Stimulated activated CD4-positive, alpha-beta T cell treated with anti-CD3 and anti-CD28 coated beads, Interleukin-4, amount 100 ng/mL, for 24 hours (primary cell): ENCODE measurements at places on chromosomes 16 and 17.

DNA sequence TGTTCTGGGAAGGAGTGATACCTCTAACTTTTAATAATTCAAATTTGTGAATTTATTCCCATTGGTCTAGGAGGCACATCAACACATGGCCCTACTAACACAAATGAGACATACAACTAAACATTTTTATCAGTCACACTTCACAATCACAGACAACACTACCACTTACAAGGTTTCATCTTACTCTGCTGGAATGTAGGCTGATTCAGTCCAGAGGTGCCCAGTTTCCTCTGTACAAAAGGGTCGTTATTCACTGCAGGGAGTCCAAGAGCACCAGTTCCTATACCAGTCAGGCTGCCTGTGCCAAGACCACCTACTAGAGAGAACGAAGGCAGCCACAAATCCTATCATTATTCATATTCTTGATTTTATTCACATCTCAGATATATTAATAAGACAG lies 41.4 kb downstream of the SETD6 start:
- DNase-seq: no peak

DNA sequence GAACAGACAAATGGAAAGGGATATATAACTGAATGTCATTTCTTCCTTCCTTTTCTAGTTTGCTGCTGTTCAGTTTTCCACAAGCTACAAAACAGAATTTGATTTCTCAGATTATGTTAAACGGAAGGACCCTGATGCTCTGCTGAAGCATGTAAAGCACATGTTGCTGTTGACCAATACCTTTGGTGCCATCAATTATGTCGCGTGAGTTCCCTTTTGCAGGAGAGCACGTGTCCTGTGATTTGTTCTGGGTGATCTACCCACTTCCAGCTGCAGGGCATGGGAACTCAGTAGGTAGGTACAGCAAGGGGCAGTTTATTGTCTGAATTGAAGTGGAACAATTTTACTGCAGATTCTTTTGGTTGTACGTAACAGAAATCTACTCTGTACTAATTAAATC lies 8.8 kb downstream of the ITGAL start:
- DNase-seq: no peak

DNA sequence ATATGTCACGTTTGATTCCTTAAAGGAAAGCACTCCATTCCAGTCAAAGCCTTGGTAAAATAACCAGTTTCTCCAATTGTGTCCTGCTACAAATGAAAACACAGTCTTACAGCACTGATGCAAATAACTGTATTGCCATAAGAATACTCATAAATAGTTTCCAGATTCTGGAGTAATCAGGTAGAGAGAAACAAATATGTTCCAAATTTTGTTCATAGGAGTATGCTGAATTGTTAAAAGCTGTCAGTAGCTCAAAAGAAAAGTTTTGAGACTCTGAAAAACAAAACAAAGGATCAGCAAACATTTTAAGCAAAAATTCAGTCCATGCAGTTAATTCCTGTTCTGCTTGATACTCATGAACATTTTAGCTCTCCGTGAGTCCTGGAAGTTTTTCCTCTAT lies 7.8 kb downstream of the DHRS7B start:
- DNase-seq: no peak

DNA sequence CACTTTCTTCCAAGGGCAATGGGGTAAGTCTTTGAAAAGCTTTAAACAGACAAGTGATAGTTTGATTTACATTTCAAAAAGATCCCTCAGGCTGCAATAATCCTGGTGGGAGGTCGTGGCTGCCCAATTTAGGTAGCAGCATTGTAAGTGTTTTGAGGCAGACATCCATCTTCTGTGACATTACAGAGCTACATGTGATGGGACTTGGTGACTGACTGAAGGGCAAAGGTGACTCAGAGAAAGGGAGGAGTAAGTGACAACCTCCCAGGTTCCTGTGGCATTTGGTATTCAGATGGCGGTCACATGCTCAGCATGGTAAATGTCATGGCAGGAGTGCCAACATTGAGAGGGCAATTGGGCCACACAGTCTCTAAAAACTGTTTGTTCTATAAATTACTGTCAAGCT lies 26.5 kb downstream of the STAT3 start:
- DNase-seq: peak; percentile 57

GRCh38 chr16:48117217-48118105 lies 38.3 kb downstream of the ABCC12 start:
- DNase-seq: peak; percentile 59

DNA sequence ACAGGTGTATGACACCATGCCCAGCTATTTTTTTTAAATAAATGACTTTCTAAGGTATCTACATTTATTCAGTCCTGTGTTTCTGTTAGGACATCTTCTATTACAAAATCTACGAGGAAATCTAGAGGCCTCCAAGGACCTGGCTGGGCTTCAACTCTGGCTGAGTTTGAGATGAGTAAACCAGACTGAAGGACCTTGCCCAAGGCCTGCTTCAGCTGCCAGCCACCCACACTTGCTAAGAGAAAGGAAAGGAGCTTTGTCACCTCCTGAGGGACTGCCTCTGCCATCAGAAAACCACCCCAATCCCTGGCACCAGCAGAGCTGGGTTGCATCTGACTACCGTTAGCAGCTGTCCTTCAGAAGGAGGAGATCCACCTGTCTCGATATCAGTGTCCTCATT lies 1.3 kb upstream of the MYO1D start:
- no peak for DNase-seq

DNA sequence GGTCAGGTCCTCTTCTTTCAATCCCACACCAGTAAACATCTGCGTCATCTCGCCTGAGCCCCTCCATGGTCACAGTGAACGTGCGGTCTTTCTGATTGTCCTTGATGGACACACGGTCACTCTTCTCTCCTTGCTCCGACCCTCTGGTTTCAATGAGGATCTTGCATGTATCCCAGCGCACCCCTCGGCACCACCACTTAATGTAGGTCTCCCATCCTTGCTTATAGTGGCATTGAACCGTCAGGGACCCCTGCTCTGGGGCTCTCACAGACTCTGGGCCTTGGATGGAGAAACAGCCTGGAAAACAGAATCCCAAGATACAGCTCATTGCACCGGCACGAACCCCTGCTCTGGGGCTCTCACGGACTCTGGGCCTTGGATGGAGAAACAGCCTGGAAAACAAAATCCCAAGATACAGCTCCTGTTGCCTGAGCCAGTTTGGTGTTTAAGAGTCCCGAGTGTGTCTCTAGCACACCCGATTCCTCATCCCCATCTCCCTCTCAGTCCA lies 5.4 kb downstream of the CD300LB start:
- DNase-seq: no peak

DNA sequence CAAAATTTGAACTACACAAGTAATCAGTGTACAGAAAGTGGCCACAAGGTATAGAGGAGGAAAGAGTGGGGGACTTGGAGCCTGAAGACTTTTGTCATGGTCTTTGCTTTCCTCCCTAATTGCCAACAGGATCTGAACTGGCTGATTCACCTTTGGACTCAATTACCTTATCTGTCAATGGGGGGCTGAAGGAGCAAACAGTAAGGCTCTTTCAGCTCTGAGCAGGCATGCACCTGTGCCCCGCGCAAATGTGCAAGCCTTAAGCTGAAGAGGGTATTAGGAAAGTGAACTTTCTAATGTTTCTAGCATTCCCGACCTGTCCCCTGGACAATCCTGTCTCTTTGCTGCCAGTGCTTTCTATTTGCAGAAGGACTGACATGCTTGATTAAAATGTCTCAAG lies 302.7 kb downstream of the CA10 start:
- DNase-seq: no peak
